ENCODE measurements at places on chromosomes 1 and 21.

- DNase-seq = no peak
These were observed 10.7 kb downstream of the GPR157 start for GRCh38 chr1:9118186-9118585.

DNA sequence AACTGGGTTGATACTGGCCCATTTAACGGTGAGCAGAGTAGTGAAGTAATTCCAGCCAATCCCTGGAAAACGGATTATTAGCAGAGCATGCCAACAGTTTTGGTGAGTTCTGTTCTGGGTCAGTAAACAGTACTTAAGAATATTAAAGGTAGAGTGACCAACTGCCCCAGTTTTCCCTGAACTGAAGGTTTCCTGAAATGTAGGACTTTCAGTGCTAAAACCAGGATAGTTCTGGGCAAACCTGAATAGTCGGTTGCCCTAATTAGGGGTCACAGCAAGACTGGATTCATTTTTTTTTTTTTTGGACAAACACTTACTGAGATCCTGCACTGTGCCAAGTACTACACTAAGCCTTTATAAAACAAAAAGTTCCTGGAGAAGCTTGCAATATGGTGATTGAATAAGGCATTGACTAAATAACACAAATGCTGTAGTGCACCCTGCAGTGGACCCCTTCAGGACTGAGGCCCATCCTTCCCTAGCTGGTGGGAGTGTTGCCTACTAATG lies 75.9 kb downstream of the KCNK1 start:
- DNase-seq = no peak

GRCh38 chr1:87103074-87103473 lies 188.6 kb downstream of the HS2ST1 start:
- DNase-seq = no peak

- DNase-seq = no peak
These were observed 9.2 kb downstream of the SLC2A1 start for GRCh38 chr1:42949312-42950115.

- DNase-seq = no peak
These were observed 61.0 kb downstream of the MAST2 start for GRCh38 chr1:45864167-45865106.

GRCh38 chr1:11302366-11302765 lies 29.4 kb downstream of the UBIAD1 start:
- DNase-seq = no peak

GRCh38 chr21:44710294-44710665 lies 1.1 kb downstream of the TSPEAR start:
- no peak for DNase-seq

GRCh38 chr1:219257751-219258150 lies 84.1 kb downstream of the LYPLAL1 start:
- no peak for DNase-seq

- DNase-seq = no peak
These were observed at the start of gene S100A13 for GRCh38 chr1:153626904-153627714. TSS of gene S100A13 (minus strand) at chr1:153627505. CDS start at chr1:153626472, 1,033 bp downstream.

DNA sequence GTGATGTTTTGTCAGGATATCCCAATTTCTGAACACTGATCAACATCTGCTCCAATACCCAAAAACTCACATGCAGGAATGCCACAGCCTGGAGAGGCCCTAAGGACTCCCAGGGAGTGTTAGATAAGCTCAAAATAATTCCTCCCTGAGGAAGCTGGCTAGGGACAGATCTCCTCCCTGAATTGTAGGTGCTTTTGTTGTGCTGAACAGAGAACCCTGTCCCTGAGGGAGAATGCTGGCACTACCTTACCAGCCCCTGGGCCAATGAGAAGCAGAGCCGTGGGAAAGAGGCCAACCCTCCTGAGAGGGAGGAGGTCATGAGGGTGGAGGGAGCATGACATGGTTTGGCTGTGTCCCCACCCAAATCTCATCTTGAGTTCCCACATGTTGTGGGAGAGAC lies 73.6 kb upstream of the PTGFRN start:
- no peak for DNase-seq

- no peak for DNase-seq
These were observed 3.0 kb downstream of the OLFML3 start for GRCh38 chr1:113981962-113982931.

DNA sequence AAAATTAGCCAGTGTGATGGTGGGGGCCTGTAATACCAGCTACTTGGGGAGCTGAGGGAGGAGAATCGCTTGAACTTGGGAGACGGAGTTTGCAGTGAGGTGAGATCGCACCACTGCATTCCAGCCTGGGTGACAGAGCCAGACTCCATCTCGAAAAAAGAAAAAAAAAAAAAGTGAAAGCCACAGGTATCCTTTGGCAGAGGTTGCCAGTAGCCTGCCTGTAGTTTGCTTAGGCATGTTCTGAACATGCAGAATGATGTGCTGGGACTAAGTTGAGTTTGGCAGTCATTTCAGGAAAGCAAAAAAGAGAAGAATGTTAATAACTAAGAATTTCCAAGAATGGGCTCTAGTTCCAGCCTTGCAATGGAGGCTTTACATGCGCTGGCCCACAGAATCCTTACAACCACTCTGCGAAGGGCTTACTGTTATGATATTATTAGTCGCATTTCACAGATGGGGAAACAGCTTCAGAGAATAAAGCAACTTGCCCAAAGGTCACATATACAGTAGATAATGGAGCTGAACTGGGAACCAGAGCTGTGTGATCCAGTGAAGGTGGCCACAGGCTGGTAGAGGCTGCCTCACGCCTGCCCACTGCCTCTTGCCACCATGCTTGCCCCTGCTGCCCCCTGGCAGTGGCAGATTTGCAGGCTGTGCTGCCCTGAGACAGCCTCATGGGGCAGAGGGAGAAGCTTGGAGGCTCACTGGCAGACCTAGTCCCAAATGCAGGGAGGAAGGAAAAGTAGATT lies 66.5 kb upstream of the LYST start:
- DNase-seq = no peak

- peak; percentile 88 for DNase-seq
These were observed 55.9 kb downstream of the CD58 start for GRCh38 chr1:116514708-116515525.

DNA sequence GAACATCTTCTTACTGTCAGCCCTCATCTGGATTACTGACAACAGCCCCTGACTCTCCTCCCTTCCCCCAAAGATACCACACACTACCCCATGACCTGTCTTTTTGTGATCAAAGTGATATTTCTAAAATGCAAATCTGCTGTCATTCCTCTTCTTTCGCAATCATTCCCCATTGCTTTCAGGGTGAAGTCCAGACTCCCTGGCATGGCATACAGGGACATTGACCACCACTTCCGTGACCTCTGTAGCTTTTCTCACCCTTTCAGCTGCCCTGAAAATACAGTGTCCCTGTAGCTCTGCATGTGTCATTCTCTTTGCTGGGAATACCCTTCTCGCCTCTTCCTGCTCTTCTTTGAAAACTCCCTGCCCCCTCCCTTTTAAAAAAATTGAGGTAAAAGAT lies 4.1 kb downstream of the SERINC2 start:
- no peak for DNase-seq

DNA sequence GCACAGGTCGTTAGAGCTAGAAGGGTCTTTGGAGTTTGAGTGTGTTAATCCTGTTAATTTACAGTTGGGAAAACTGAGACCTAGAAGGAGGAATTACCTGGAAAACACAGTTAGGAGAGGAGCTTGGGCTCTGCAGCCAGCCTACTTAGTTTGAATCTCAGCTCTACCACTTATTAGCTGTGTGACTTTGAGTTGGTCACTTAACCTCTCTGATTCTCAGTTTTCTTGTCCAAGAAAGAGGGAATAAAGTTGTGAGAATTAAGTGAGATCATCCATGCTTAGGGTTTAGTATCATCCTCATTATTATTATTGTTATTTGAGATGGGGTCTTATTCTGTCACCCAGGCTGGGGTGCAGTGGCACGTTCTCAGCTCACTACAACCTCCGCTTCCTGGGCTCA lies 5.4 kb upstream of the HTR1D start:
- no peak for DNase-seq

DNA sequence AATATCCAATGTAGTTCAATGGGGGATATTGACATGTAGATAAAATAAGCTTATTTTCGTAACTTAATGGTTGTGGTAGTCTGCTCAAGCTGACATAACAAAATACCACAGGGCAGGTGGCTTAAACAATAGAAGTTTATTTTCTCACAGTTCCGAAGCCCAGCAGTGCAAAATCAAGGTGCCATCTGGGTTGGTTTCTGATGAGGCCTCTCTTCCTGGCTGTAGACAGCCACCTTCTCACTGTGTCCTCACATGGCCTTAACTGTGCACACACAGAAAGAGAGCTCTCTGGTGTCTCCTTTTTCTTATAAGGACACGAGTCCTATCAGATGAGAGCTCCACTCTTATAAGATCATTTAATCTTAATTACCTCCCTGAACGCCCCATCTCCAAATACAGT lies 64.8 kb upstream of the IPO9 start:
- DNase-seq = no peak

DNA sequence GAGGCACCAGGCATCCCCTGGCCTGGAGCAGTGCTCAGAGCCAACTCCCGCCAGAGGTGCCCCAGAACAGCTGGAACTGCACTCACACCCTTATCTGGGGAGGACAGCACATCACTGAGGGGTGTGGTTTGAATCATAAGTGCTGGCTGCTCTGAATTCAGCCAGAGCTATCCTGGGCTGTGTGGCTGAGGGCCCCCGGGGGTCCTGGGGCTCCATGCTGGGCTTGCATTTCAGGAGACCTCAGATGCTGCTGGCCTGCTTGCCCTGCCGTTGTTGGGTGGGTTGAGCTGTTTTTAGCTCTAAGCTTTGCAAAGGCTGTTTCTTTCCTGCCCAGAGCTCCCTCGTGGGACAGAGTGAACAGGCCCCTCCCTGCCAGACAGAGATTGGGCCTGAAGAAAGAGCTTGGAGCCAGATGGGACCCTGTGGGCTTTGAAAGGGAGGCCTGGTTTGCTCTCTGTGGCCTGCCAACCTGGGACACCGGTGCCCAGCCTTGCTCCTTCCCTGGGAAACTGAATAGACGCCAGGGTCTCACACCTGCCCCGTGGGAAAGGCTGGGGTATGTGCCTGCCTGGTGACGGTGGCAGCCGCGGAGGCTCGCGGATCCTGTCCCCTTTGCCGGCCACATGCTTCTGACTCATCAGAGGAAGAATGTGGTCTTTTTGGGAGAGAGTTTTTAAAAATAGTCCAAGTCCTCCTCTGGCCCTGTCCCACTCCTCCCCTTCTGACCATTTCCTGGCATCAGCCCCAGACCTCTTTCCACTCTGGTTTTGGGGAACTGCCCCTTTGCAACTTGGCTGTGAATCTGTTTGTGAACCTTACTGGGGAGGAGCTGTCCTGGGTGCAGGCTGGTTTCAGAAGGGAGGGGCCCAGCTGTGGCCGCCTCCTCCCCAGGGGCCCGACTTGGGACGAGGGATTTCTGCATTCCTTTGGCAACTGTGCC lies 30.0 kb downstream of the ARHGEF10L start:
- no peak for DNase-seq

- no peak for DNase-seq
These were observed 4.1 kb upstream of the PDZK1 start for GRCh38 chr1:145711213-145711651.

GRCh38 chr1:36352910-36353878 lies 29.7 kb upstream of the EVA1B start:
- DNase-seq = no peak

DNA sequence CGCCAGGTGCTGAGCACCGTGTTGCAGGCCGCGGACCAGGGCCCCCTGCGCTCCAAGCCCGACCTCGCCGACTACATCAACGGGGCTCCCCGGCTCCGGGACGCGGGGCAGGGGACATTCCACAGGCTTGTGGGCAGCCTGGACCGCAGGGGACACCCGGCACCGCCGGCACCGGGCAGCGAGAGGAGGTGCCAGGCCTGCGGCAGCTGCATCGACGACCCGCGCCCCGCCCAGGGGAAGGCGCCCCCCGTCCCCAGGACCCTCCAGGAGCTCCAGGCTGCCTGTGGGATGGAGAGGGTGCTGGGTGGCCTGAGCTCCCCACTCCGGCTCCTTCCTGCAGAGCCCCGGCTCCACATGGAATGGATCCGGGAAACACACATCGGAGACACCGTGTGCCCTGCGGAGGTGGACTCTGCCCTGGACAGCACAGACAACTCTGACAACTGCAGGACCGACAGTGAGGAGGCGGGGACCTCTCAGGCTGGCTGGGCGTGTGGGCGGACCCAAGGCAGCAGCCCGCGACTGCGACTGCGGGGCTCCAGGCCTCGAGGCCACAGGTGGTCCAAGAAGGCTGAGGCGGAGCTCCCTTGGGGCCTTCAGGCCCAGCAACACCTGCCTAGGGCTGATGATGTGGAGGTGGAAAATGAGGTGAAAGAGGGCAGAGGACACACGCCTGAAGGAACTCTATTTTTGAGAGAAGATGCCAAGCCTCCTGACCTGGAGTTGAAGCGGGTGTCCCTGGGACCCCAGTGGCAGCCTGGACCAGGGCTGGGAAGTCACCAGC lies 22.8 kb downstream of the KIAA1614 start:
- DNase-seq = no peak

DNA sequence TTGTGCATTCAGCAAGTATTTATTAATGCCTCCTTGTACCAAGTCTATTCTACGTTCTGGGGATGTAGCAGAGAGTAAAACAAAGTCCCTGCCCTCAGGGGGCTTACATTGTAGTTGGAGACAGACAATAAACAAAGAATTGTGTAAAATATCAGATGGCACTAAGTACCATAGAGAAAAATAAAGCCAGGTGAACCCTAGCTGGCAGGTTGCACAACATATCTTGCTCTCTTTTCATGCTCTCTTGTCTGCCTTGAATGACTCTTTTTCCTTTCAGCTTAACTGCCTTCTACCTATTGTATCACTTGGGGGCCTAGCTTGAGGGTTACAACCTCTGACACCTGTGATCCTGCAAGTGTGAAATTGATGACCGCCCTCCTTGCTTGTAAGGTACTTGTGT lies 20.7 kb upstream of the FASLG start:
- DNase-seq = no peak

- DNase-seq = no peak
These were observed 49.6 kb downstream of the EDN2 start for GRCh38 chr1:41434748-41435449.

DNA sequence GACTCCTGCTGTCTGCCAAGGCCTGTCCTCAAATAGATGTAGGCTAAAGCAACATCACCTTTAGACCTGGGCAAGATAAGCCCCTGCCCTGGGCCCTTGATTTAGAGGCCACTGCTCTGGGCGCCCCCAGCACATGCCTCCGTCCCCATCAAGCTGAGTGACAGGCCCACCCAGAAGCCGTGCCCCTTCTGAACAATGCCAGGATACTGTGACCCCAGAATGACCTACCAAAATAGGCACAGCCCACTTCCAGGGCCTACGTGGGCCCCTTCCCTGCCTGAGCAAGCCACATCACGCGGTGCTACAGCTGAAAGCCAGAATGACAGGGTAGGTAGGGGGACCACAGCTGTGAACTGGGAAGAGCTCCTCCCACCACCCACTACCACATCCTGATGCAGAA lies 24.7 kb upstream of the BECN2 start:
- DNase-seq = no peak

DNA sequence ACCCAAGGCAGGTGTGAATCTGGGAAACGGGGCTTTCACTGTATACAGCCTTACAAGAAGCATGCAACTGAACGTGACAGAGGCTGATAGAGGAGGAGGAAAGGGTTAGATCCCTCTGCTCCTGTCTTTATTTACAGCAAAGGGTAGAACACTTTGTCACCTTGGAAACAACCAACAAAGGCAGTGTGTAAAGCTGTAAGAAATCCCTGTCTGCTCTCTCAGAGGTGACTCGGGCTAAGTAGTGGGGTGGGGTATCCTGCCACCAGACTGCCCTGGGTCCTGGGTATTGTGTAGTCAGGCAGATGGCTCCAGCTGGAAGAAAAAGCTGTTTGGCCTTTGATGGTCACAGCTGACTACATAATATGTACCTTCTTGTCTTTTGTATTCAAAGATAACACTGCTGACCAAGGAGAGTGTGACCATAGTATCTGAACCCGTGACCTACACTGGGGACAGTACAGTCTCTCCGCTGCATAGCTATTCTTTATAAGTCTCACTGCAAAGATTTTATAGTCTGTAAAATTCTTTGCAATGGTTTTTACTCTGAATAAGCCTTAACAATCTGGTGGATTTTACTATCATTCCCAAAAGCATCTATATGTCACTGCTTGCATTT lies 22.1 kb upstream of the POU2F1 start:
- DNase-seq = no peak
